ENCODE measurements at places on chromosomes 5 and 9.

- no peak for DNase-seq
Measured at GRCh38 chr5:14428302-14429081, 153.1 kb upstream of the OTULINL start.

DNA sequence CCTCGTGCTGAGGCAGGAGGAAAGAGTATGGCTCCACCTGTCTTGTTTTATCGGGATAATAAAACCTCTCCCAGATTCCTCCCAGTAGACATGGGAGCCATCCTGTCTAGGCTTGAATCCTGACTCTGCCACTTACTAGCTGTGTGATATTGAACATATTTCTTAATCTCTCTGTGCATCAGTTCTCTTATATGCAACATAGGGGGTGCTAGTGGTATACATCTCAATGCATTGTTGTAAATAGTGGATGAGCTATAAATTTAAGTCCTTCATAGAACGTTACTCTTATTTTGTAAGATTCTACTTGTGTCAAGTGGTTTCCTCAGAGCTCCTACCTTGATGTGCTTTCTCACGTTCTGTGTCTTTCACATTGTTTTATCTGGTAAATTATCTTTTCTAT is 417.7 kb upstream of the POU5F2 start:
- DNase-seq: no peak

- DNase-seq: no peak
Measured at GRCh38 chr9:7171396-7172153, 413.8 kb downstream of the KDM4C start.

GRCh38 chr9:135480071-135480939 is 723 bp downstream of the PPP1R26 start:
- DNase-seq: no peak

- DNase-seq: no peak
Measured at GRCh38 chr5:7930011-7930410, 61.1 kb downstream of the MTRR start.

GRCh38 chr9:71668717-71669116 is 99.6 kb downstream of the CEMIP2 start:
- DNase-seq: no peak

- no peak for DNase-seq
Measured at GRCh38 chr5:151805414-151806223, 33.9 kb downstream of the G3BP1 start.

GRCh38 chr9:74948937-74949336 is 3.8 kb downstream of the C9orf40 start:
- DNase-seq: no peak

- DNase-seq: no peak
Measured at GRCh38 chr5:149749481-149750365, 19.6 kb downstream of the PPARGC1B start.

GRCh38 chr5:177510567-177511053 is 984 bp upstream of the DOK3 start:
- no peak for DNase-seq

DNA sequence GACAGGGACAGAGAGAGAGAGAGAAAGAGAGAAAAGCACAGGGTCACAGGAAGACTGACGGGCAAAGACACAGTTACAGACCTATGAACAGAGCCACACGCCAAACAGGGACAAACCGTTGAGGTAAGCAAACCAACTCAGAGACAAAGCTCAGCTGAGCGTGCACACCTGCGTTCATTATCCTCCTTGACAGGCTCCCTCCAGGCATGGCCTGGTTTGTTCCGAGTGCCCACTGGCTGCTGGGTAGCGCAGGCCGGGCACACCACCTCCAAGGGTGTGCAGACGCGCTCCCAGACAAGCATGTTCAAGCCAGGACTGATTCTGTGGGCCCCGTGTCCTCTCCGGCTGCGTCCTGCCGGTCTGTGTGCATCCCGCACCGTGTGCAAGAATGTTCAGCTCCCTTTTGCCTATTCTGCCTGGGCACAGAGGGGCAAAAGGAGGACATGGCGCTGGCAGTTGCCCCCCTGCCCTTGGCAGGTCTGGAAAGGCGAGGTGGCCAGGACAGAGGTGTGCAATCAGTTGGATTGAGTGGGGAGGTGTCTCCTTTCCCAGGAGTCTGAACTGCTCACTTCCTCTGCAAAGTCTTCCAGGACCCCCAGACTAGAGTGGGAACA is 467 bp upstream of the SMIM32 start:
- no peak for DNase-seq

DNA sequence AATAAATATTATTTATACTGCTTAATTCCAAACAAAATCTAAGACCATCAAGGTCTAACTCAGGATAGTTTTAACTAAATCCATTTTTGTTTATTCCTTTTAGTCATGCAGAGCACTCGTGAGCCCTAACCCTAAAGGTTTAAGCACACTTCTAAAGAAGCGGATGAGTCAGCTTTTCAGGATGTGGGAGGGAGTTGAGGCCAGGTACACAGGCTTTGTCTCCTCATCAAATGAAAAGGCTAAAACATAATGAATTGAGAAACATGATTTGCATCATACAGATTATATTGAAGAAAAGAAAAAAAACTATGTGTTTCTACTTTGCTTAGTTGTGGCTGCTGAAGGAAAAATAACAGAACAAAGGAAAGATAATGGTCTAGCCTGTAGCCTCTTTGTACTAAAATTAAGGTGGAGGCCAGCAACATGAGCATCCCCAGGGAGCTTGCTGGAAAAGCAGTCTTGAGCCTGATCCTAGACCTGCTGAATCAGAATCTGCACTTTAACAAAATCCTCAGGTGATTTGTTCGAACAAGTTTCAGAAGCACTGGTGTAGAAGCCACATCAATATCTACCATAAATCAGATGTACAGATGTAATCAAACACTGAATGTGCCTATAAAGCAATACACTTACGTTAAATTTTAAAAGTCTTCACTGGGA is 21.1 kb upstream of the ISCA1 start:
- peak; percentile 28 for DNase-seq

GRCh38 chr5:149006426-149006825 is 56.4 kb downstream of the SH3TC2 start:
- DNase-seq: no peak

GRCh38 chr5:78050888-78051287 is 243.6 kb downstream of the AP3B1 start:
- no peak for DNase-seq

DNA sequence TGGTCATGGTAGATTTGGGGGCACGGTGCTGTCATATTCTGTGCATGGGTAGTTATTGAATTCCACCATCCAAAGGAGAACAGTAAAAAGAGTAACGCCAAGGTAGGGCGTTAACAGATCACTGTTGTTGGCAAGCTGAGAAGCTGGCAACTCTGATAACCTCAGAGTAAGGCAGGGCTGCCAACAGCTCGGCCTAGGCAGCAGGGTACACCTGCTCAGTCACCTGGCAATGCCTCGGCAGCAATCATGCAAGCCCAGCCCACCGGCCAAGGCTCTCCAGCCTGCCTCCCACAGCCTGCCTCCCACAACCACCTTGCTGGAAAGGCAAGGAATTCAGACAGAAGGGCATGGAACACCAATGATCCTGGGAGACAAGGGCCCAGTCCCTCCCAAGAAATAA is 63.9 kb downstream of the KLHL3 start:
- DNase-seq: no peak

DNA sequence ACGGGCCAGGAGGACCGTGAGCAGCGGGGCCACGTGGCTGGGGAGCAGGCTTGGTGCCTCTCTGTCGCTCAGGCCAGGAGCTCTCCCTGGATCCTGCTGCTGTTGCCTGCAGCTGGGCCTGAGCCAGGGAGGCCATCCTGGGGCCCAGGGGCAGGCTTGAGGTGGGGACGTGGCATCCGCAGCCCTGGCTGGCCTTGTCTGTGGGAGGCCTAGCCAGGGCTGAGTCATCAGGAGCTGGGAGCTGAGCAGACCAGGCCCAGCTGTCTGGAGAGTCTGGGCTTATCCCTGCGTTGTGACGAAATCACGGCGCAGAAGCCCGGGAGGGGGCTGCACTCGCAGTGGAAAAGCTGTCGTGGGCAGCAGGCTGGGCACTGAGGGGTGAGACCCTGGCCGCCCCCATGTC is 138.8 kb upstream of the COL5A1 start:
- no peak for DNase-seq

DNA sequence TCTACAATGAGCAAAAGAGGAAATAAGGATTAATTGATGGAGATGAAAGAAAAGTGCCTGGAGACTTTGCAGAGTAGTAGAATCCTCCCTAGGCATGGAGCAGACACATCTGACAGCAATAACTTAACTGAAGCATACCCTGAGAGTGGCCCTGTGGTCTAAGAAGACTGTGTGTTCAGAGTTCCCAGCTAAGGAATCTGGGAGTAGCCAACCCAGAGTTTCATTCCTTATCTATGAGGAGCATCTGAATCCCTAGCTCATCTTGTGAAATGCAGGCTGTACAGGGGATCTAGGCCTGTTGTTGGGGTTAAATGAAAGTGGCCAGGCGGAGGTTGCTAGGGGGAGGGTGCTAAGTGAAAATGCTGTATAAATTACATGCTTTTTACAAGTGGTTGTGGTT is 233.1 kb upstream of the FBXL7 start:
- no peak for DNase-seq

- DNase-seq: no peak
Measured at GRCh38 chr5:124655921-124656511, 90.4 kb downstream of the ZNF608 start.

DNA sequence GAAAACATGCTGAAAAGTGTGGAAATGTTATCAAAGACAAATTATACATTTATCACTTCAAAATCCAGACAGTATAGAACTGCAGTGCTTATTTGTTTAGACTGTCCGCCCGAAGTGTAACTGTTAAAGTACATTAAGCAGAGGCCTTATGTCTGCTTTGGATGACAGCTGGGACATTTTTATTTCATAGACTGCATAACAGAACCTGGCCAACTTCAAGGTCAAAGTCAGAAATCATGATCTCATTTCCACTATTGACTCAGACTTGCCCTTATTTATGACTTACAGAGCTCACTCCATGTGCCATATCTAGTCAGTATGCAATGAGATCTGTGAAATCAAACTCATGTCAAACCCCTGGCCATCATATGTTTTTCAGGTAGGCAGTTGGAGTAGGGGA is 87.7 kb downstream of the RAB3C start:
- no peak for DNase-seq

GRCh38 chr9:132694144-132694543 is 23.9 kb downstream of the GTF3C4 start:
- peak; percentile 10 for DNase-seq

DNA sequence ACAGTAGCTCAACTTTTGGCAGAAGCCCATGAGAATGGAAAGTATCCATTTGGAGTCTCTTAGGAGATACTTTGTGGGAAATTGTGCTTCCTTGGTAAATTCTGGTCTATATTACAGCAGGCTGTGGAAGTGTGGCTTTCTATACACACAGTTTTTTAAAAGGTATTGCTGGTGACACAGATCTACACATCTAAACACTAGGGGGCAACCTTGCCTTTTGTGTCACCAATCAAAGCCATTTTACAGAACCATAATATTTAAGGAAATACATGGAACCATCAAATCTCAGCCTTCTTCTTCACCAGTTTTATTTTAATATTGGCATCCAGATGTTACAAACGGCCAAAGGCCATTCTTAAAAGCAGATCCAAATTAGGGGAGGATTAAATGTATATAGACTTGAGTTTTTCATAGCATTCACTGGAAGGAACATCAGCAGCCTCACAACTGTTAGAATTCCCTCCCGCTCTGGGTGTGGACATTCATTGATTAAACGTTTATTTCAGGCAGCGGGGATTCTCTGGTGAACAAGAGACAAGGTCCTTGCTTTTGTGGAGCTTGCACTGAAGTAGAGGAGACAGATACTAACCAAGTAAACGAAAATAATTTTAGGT is 132.4 kb upstream of the EPB41L4A start:
- peak; percentile 16 for DNase-seq

DNA sequence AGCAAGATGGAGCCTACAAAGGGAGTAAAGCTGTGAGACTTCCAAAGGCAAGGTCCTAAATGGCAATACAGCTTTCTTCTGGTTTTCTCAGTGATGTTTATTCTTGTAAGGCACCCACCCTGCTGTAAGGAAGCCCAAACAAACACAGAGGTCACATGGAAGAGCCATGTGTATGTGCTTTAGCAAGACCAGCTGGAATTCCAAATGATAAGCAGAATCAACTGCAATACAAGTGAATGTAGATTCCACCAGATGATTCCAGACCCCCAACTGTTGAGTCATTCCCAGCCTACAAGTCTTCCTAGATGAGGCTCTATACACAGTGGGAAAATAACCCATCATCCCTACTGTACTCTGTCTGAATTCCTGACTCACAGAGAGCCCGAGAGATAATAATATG is 122.8 kb downstream of the DEPDC1B start:
- DNase-seq: no peak

- peak; percentile 59 for DNase-seq
Measured at GRCh38 chr5:126449751-126450271, 26.6 kb downstream of the GRAMD2B start.

GRCh38 chr5:66742083-66742895 is 146.1 kb downstream of the MAST4 start:
- DNase-seq: no peak

- no peak for DNase-seq
Measured at GRCh38 chr9:98370300-98370975, 115.0 kb upstream of the TBC1D2 start.

DNA sequence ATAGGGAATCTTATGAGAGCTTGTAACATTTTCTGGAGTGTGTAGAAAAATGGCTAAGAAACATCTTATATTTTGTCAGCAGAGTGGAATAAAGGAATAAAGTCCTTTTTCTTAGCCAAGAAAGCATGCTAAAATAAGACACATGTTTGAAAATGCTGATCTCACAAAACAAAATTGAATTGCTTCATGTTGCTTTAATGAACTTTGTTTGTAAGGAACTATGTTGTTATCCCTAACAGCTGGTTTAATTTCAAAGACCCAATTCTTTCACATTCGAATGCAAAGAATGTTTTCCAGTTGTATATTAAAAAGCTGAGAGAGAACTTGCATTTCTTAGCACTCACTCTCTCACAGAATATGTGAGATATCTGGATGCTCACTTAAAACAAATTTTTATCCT is 107.6 kb downstream of the MUSK start:
- no peak for DNase-seq

- DNase-seq: no peak
Measured at GRCh38 chr5:177310757-177311391, 824 bp downstream of the MXD3 start.

- peak; percentile 40 for DNase-seq
Measured at GRCh38 chr5:80837679-80838078, 122.5 kb upstream of the RASGRF2 start.

DNA sequence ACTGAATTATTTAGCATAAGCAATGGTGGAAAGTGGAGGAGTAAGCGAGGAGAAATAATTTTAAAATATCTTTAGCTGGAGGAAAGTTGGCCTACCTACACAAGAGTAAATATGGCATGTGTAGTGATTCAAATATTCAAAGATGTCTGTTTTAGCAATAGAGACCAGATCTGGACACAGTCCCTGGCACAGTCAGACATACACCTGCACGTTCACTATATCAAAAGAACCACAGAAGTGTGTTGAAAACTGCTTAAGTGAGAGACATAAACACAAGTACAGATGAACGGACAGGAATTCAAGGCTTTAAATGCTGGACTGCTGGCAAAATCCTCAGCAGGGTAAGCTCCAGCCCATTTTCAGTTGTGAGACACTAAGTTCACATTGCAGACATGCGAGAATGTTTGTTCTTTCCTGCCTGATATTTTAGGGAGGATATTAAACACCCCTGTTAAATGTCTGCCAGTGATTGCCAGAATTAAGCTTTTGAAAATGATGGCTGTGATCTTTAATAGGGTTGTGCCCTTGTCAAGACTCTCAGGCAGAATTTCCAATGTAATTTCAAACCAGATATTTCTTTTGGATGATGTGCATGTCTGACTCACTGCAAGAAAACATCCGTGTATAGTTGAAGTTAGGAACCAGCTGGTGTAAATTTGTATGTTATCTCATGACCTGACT is 810.6 kb downstream of the TLE4 start:
- no peak for DNase-seq

GRCh38 chr5:138271281-138271680 is 3.1 kb downstream of the GFRA3 start:
- DNase-seq: no peak
